Psoas muscle (tissue), 8 donors: ENCODE measurements at places on chromosomes 6 and 20.

DNA sequence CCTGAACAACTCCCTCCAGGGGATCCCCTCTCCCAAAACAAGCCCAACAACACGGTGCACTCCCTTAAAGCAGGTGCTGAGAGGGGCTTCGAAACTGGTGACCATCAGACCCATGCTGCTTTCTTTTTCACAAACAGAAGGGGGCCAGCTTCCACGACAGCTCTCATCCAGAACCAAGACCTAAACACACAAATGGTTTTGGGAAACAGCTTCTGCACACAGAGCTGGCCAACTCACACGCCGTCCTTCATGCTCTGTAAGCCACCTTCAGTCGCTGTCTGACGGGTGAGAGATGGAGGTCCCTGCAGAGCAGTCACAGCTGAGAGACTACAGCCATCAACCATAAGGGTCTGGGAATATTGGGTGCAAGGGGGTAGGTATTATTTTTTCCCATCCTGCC is 76.3 kb downstream of the ZMYND8 start:
- DNase-seq, result no peak

DNA sequence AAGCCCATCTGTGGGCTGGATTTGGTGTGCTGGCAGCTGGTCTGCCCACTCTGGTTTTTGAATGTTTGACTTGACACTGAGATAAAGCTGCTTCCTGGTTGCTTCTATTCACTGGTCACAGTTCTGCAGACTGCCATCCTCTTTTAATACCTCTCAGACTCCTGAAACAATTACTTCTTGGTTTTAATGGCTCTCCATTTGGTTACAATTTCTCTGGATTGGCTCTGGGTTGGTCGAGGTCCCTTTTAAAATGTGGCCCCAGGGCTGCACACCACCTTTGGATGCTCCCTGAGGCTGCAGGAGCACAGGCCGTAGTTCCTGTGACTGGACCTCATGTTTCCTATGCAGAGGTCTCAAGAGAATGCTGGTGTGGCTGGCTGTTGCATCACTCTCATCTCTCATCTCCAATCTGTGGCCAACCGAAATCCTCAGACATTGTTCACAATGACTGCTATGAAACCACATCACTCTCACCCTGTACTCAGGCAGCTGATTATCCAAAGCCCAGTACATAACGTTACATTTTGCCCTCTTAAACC is 98.5 kb downstream of the INSM1 start:
- peak; percentile 21 for DNase-seq

GRCh38 chr6:168607272-168608112 is 166.5 kb downstream of the SMOC2 start:
- DNase-seq, result no peak

GRCh38 chr6:117359581-117359980 is 66.2 kb downstream of the ROS1 start:
- no peak for DNase-seq

GRCh38 chr20:60570481-60571277 is 612.5 kb downstream of the CDH26 start:
- no peak for DNase-seq

DNA sequence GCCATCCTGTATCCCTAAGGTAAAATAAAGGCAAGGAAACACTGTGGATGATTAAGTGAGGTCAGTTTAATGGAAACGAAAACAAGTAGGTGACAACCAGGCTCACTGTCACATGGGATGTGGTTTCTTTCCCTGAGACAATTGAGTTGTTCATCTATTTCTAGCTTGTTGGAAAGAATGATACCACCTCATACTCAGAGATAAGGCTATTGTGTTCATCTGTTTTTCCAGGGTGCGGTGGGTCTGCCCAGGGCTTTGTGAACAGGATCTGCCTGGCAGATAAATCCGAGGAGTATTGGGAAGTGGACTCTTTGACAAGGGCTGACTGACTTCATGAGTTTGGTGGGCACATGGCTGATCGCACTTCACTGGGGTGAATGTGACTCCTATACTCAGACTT is 80.8 kb upstream of the TIAM2 start:
- DNase-seq, result no peak

DNA sequence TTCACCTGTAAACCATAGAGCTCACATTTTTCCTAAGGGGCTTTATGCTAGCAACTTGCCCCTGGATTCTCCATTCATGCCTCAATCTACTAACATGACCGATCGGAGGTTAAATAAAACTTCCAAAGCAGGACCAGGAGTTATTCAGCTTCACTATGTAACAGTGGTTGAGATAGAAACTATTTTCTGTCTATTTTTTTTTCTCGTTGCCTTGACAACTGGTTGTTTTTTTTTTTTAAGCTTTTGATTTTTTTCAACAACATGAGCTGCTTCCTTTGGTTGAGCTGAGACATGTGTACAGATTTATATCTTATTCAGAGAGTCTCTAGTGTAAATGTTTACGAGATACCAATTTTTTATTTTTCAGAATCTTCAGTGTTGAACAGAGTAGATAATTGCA is 85.7 kb downstream of the SHLD1 start:
- DNase-seq, result no peak

- DNase-seq, result peak; percentile 76
These were observed 19.8 kb upstream of the MAP1LC3A start for GRCh38 chr20:34538671-34539123.

GRCh38 chr20:58709703-58710039 is 17.1 kb downstream of the NPEPL1 start:
- DNase-seq, result no peak

GRCh38 chr6:30955367-30956042 is 14.7 kb downstream of the MUCL3 start:
- DNase-seq, result peak; percentile 86

DNA sequence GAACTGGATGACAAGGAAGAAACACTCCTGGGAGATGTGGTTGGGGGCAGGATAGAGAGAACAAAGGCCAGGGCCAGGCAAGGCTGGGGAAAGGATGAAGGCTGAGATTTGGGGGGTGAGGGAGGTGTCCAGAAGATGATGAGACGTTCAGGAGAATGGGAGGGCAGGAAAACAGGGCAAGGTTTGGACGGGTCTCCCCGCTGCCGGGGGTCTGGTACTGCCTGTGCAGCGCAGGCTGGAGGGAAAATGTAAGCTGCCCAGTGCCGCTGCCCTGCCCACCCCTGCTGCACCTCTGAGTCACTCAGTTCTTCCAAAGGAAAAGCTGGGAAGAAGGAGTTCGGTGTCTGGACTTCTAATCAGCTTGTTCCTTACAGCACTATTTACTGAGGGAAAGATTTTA is 130.9 kb downstream of the DTNBP1 start:
- no peak for DNase-seq

GRCh38 chr6:149864578-149865535 is 698 bp upstream of the LRP11 start:
- DNase-seq, result no peak

GRCh38 chr6:168419569-168419968 is 21.4 kb upstream of the SMOC2 start:
- DNase-seq, result no peak

GRCh38 chr6:107941199-107941598 is 16.8 kb downstream of the SEC63 start:
- no peak for DNase-seq

GRCh38 chr20:44770484-44771171 is 25.0 kb downstream of the KCNK15 start:
- no peak for DNase-seq

DNA sequence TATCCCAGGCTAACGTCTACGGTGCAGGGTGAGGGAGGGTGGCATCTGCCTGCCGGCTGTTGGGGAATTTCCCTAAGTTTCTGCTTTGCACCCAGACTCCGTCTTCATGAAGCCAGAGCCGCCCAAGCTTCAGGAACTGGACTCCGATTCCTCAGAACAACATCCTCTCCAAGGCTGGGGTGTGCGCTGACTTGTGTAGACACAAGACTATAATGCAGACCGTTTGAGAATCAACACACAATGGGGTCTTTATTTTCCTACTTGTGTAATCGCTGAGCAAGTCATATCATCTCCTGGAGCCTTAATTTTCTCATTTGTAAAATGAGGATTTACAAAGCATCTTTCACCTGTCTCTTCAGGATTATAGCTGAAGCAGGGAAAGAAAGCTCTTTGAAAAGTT is 160.5 kb upstream of the AGPAT4 start:
- no peak for DNase-seq

GRCh38 chr20:12984069-12984765 is 24.6 kb upstream of the SPTLC3 start:
- DNase-seq, result no peak

GRCh38 chr6:150494241-150494640 is 105.4 kb upstream of the PLEKHG1 start:
- DNase-seq, result peak; percentile 81

GRCh38 chr6:151015101-151015700 is 149.7 kb downstream of the MTHFD1L start:
- no peak for DNase-seq

DNA sequence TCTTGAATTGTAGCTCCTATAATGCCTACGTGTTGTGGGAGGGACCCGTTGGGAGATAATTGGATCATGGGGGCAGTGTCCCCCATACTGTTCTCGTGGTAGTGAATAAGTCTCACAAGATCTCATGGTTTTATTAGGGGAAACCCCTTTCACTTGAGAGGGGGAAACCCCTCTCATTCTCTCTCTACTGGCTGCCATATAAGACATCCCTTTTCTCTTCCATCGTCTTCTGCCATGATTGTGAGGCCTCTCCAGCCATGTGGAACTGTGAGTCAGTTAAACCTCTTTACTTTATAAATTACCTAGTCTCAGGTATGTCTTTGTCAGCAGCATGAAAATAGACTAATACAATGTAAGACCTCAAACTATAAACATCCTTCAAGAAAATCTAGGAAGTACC is 23.1 kb downstream of the PAQR8 start:
- no peak for DNase-seq

- DNase-seq, result peak; percentile 75
These were observed 7.8 kb upstream of the PLTP start for GRCh38 chr20:45919542-45920399.

- DNase-seq, result no peak
These were observed 2.1 kb downstream of the KIAA0319 start for GRCh38 chr6:24643920-24644319.
